Bronchial smooth muscle cell (primary cell): ENCODE measurements at places on chromosomes 5 and 9. TPM values are rescaled to one million over a fixed set of nuclear protein-coding genes. Genes with fewer than 3 reads are reported as not detected.

The LRRC14B gene
- not detected in 2 replicates for total RNA-seq

The SIT1 gene
- total RNA-seq, result 0.32 TPM in 1 of 2 replicates, not detected in the other

The STKLD1 gene
- 0.69 and 0.95 TPM in 2 replicates for total RNA-seq

The AHRR gene
- total RNA-seq, result 23.8 and 29.2 TPM in 2 replicates

The SPATA6L gene
- total RNA-seq, result 0.26 and 0.63 TPM in 2 replicates

The OLFM1 gene
- 1.1 and 4.5 TPM in 2 replicates for total RNA-seq

The GPR150 gene
- total RNA-seq, result under 0.01 and 0.32 TPM in 2 replicates

The PRLR gene
- total RNA-seq, result 0.16 TPM in 1 of 2 replicates, not detected in the other

The PDGFRB gene
- 71.1 and 110 TPM in 2 replicates for total RNA-seq

The ZBTB34 gene
- total RNA-seq, result 4.1 and 5.8 TPM in 2 replicates

The MELK gene
- 3.5 and 6.5 TPM in 2 replicates for total RNA-seq

The FOXD4L4 gene
- 0.17 and 0.32 TPM in 2 replicates for total RNA-seq

The SPATA31D4 gene
- not detected in 2 replicates for total RNA-seq

The CCNG1 gene
- 325 and 459 TPM in 2 replicates for total RNA-seq

The RLN2 gene
- total RNA-seq, result not detected in 2 replicates

The TEK gene
- total RNA-seq, result 0.43 and 15.6 TPM in 2 replicates

The GAPT gene
- total RNA-seq, result not detected in 2 replicates

The SEMA6A gene
- total RNA-seq, result 0.09 and 0.16 TPM in 2 replicates

The FER gene
- 24.1 and 28.0 TPM in 2 replicates for total RNA-seq

The PAPPA gene
- total RNA-seq, result 23.4 and 28.8 TPM in 2 replicates

The ANKRD31 gene
- 0.09 and 0.16 TPM in 2 replicates for total RNA-seq

The CCL28 gene
- total RNA-seq, result 0.94 and 1.4 TPM in 2 replicates

The ANKRD20A1 gene
- 0.16 and 0.34 TPM in 2 replicates for total RNA-seq

The ARHGEF37 gene
- total RNA-seq, result 1.3 and 1.8 TPM in 2 replicates

The SH3TC2 gene
- total RNA-seq, result 0.34 and 3.6 TPM in 2 replicates

The LEAP2 gene
- 0.16 and 0.34 TPM in 2 replicates for total RNA-seq

The SLC1A1 gene
- 4.8 and 8.5 TPM in 2 replicates for total RNA-seq

The ADAMTSL2 gene
- total RNA-seq, result under 0.01 TPM in 1 of 2 replicates, not detected in the other

The CNTFR gene
- total RNA-seq, result not detected in 2 replicates

The ARL14EPL gene
- 0.69 TPM in 1 of 2 replicates, not detected in the other for total RNA-seq

The GRIN3A gene
- not detected in 2 replicates for total RNA-seq

The C9 gene
- total RNA-seq, result 0.16 and 0.17 TPM in 2 replicates

The PCDHB15 gene
- total RNA-seq, result 0.32 and 0.60 TPM in 2 replicates

The FGD3 gene
- total RNA-seq, result not detected in 2 replicates

The IFNK gene
- total RNA-seq, result not detected in 2 replicates

The GPSM1 gene
- total RNA-seq, result 70.9 and 79.5 TPM in 2 replicates

The KCNMB1 gene
- not detected in 2 replicates for total RNA-seq

The MVB12B gene
- 1.3 and 1.4 TPM in 2 replicates for total RNA-seq

The MCTP1 gene
- 0.69 and 4.4 TPM in 2 replicates for total RNA-seq

The MAPKAP1 gene
- total RNA-seq, result 65.5 and 79.3 TPM in 2 replicates

The SUSD3 gene
- 0.32 and 0.94 TPM in 2 replicates for total RNA-seq

The SHC3 gene
- 20.9 and 38.0 TPM in 2 replicates for total RNA-seq

The CDC37L1 gene
- 13.7 and 14.2 TPM in 2 replicates for total RNA-seq

The RGS7BP gene
- not detected in 2 replicates for total RNA-seq

The RNF44 gene
- total RNA-seq, result 2.1 and 2.5 TPM in 2 replicates
